ENCODE measurements at places on chromosomes 2 and 18.

DNA sequence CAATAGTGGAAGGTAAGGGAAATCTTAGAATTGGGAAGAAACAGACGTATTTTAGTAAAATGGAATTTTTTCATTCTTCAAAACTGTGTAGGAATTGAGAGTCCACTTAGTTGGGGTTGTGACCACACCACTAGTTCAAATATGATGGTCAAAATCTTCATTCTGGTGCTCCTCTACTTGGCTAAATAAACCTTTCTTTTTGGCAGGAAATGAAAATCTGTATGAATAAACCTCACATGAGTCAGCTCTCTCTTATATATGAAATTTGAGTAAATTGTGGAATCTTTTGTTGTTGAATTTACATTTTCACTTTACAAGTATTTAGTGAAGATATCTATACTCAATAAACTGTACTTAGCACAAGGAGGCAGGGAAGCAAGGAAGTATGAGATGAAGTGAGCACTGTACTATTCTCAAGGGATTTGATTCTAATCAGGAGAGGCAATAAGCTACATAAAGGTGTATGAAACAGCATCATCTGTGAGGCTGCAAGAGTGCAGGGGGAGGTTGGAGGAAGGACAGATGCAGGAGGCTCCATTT lies 20.5 kb downstream of the IL18R1 start:
- no peak for DNase-seq

DNA sequence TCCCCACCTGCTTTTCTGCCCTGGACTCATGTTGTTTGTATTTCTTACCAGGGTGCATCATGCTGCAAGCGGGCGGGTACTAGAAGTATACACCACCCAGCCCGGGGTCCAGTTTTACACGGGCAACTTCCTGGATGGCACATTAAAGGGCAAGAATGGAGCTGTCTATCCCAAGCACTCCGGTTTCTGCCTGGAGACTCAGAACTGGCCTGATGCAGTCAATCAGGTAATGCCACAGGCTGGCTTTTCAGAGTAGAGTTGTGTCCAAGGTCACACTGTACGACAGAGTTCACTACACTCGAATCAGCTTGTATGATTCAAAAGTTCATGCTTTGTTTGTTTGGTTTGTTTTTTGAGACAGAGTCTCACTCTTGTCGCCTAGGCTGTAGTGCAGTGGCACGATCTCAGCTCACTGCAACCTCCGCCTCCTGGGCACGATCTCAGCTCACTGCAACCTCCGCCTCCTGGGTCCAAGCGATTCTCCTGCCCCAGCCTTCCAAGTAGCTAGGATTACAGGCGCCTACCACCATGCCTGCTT lies 19.4 kb downstream of the SRSF7 start:
- DNase-seq, result no peak

- DNase-seq, result no peak
Observed at GRCh38 chr2:30078521-30078920, 68.3 kb upstream of the YPEL5 start.

DNA sequence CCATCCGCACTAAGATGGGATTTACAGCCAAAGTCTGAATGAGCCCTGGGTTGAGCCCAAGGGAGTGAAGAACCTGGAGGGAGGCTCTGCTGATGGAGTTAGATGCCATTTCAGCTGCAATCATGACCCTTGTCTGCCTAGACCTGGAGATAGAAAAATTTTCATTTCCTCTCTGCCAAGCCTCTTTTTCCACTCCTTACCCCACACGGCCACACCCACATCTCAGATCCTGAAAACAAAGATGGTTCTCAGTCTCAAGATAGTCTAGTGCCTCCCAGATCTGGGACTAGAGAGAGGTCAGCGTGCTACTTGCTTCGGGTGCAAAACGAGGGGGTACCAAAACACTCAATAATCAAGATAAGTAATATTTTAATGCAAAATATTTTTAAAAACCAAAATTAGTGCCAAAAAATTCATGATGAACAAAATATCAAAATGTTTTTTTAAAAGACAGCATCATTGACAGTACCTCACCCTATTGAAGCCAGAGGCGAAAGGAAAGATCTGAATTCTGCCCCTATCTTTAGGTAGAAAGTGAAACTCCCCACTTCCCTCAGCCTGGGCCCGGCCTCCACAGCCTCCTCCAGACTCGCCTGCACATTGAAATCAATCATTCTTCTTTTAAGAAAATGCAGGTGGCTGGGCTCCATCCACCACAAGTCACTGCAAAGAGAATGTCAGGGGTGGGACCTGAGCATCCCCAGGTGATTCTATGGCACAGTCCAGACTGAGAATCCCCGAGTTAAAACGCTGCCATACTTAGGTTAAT lies 57.8 kb upstream of the GPR45 start:
- DNase-seq, result no peak

DNA sequence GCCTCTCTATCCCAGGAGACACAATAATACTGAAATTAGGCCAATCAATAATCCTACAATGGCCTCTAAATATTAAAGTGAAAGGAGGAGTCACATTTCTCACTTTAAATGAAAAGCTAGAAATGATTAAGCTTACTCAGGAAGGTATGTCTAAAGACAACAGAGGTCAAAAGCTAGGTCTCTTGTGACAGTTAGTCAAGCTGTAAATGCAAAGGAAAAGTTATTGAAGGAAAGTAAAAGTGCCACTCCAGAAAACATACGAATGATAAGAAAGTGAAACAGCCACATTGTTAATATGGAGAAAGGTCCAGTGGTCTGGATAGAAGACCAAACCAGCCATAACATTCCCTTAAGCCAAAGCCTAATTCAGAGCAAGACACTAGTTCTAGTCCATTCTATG lies 9.5 kb downstream of the SESTD1 start:
- DNase-seq, result no peak

DNA sequence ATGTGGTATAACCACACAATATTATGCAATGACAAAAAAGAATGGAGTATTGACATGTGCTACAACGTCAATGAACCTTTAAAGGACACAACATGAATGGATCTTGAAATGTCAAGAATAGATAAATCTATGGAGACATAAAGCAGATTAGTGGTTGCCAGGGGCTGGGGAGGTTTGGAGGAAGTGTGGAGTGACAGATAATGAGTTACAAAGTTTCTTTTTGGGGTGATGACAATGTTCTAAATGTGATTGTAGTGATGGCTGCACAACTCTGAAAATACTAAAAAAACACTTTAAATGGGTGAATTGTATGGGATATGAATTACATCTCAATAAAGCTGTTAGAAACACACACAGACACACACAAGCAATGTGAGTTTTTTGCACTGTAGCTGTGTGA lies 37.4 kb upstream of the C1D start:
- DNase-seq, result no peak

GRCh38 chr2:234427081-234428061 lies 69.5 kb downstream of the ARL4C start:
- DNase-seq, result no peak

GRCh38 chr2:5851410-5851809 lies 159.2 kb downstream of the SOX11 start:
- DNase-seq, result no peak

Measured in stimulated activated CD8-positive, alpha-beta memory T cell treated with anti-CD3 and anti-CD28 coated beads, Interleukin-2, amount 100 ng/mL, for 1 hour (primary cell).